ENCODE measurements at places on chromosomes 5 and 9. TPM values are rescaled to one million over a fixed set of nuclear protein-coding genes. Genes with fewer than 3 reads are reported as not detected.

The FOXD4 gene
- 0.99 TPM for total RNA-seq

The DMRTA1 gene
- 4.4 TPM for total RNA-seq

The C8G gene
- not detected for total RNA-seq

The SLC38A9 gene
- 43.8 TPM for total RNA-seq

DNA sequence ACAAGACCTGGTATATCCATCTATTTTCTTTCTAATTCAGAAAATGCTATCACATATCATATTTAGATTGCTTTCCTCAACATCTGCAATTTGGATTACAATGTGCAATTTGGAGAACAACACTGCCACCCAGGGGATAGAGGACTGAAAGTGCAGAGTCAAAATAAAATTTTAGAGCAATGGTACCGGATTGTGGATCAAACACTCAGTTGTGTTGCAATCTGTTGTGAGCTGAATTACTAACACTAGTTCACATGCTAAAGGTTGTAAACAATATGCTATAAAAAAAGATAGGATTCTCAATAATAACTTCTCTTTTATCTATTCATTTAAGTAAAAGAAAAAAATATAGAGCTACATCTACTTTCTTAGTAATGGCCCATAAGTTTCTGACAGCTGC lies 11.9 kb upstream of the SRFBP1 start:
- no peaks in the 10 kb centered on the region for H3K4me1 ChIP-seq
- no peak overlapping the region for H3K4me3 ChIP-seq
- H3K27ac ChIP-seq, result no peak overlapping the region
- DNase-seq, result no peak
- H3K36me3 ChIP-seq, result no peaks in the 10 kb centered on the region

DNA sequence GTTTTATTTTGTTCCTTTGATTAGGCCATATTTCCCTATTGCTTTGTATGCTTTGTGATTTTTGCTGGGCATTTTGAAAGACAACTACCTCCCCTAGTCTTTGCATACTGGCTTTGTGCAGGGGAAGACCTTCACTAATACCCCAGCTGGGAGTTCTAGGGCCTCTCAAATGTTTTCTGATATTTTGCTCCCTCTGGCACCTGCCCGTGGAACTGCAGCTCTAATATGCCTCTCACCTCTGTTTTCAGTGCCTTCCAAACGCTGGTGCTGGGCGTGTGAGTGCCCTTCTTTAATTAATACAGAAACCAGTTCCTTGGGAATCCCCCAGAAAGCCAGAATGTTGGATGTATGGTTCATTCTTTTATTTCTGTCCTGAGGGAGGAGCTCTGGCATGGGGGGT lies 204.5 kb downstream of the COMMD10 start:
- H3K27ac ChIP-seq, result no peak overlapping the region
- no peak overlapping the region for H3K4me3 ChIP-seq
- no peaks in the 10 kb centered on the region for H3K4me1 ChIP-seq

DNA sequence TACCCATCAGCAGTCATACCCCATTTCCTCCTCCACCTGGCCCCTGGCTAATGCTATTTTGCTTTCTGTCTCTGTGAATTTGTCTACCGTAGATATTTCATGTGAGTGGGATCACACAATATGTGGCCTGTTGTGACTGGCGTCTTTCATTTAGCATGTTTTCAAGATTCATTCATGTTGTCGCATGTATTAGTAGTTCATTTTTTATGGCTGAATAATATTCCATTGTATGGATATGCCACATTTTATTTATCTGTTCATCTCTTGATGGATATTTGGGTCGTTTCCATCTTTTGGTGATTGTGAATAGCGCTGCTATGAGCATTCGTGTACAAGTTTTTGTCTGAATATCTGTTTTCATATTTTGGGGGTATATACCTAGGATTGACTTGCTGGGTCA lies 33.9 kb downstream of the PSD2 start:
- H3K36me3 ChIP-seq, result no peaks in the 10 kb centered on the region
- H3K27ac ChIP-seq, result no peak overlapping the region
- no peak for DNase-seq
- H3K27me3 ChIP-seq, result no peaks in the 10 kb centered on the region

- no peaks in the 10 kb centered on the region for H3K27me3 ChIP-seq
- H3K4me1 ChIP-seq, result no peaks in the 10 kb centered on the region
- no peak overlapping the region for H3K27ac ChIP-seq
- H3K36me3 ChIP-seq, result no peaks in the 10 kb centered on the region
- no peak overlapping the region for H3K4me3 ChIP-seq
Measured at GRCh38 chr5:167546270-167546669, 745.2 kb upstream of the WWC1 start.

DNA sequence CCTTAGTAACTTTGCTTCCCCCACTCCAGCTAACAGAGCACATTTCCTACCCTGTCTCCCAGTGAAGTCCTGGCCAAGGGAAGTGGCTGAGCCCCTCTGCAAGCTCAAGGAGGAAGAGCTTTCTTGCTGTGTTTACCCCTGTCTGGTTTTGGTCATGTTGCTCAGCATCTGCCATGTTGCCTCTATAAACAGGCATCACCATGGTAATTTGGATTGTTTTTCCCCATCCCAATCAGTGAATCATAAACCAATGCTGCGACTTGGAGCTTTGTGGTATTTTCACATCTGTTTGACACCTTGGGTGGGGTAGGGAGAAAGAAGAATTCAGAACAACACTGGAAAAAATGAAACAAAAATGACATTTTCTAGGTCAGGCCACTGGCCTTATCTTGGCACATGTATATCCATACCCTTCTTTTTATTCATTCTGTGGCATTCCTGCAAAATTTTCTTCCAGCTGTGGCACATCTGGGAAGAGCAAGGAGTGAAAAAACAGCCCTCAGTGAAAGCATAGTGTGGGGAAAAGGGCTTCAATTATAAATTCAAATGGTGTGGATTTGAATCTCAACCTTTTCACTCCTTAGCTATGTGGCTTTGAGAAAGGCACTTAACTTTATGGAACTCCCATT lies 42.5 kb downstream of the SLIT3 start:
- H3K4me3 ChIP-seq, result no peak overlapping the region
- no peaks in the 10 kb centered on the region for H3K27me3 ChIP-seq

- no peak overlapping the region for H3K4me3 ChIP-seq
- DNase-seq, result no peak
- H3K36me3 ChIP-seq, result no peaks in the 10 kb centered on the region
- no peak overlapping the region for H3K27ac ChIP-seq
- peaks cover 2% of the 10 kb centered on the region for H3K4me1 ChIP-seq
Measured at GRCh38 chr5:68381909-68382308, 166.4 kb downstream of the PIK3R1 start.

Measured in body of pancreas (tissue), 4 donors.